ENCODE measurements at places on chromosomes 11 and 22.

DNA sequence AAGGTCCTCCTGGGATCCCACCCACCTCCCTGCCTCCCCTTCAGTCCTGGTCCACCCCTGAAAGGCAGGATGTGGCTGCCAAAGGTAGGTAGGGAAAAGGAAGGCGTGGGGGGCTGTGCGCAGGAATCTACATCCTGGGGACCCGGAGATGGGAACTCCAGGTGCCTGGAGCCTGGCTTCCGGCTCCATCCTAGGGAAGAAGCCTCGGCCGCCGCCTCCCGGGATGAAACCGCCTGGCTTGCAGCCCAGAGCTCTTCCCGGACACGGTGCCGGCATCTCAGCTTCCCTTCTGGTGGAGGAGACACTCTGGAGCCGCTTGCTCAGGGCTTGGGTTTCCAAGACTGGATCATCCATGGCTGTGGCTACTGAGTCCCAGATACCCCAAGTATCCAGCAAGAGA is 33.3 kb upstream of the PDGFB start:
- DNase-seq = no peak

- DNase-seq = no peak
These were observed 64.4 kb downstream of the GRAMD1B start for GRCh38 chr11:123494195-123495050.

DNA sequence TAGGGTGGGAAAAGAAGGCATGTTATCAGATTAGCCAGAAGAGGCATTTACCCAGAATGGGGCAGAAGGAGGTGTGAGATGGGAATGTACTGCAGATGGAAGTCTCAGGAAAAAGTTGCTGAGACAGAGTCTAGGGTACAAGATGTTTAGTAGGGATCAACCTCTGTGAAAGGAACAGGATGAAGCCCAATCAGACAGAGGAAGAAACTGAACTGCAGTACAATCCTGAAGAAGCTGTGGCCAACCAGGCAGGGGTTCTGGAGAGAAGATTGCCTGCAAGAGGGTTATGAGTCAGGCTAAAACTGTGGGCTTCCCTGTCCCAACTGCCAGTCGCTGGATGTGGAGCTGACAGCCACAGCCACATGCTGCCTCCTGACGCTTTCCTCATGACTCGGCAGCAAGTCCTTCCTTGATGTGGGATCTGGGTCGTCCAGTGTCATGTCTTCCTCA is 64.0 kb downstream of the CWC15 start:
- DNase-seq = no peak

DNA sequence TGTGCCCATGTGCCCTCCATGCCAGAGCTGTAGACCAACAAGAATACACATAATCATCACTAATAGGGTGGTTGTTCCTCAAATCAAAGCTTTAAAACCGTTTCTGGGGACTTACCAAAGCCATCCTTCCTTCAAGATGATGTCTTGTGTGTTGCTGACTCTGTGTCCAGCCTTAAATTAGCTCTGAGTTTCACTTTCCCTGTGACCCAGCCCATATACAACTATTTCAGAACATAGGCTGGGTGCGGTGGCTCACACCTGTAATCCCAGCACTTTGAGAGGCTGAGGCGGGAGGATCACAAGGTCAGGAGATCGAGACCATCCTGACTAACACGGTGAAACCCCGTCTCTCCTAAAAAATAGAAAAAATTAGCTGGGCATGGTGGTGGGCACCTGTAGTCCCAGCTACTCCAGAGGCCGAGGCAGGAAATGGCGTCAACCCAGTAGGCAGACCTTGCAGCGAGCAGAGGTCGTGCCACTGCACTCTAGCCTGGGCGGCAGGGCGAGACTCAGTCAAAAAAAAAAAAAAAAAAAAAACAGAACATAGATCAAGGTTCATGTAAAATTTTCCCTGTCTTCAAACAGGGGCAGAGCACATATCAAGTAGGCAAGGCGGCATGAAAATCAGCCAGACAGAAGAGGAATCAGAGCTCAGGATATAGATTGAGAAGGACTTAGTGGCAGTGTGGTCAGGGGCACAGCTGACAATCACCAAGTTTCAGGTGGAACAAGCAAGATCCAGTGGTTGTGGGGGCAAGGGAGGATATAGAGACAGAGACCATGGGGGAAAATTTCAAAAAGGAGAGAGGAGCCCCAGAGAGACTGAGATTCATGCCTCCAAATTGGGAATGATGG is at the start of gene PLAAT2:
PLAAT2 (minus strand) TSS at position 179 of the 855 bp plus-strand sequence; CDS start at position 124, 55 bp downstream.
- DNase-seq = no peak

DNA sequence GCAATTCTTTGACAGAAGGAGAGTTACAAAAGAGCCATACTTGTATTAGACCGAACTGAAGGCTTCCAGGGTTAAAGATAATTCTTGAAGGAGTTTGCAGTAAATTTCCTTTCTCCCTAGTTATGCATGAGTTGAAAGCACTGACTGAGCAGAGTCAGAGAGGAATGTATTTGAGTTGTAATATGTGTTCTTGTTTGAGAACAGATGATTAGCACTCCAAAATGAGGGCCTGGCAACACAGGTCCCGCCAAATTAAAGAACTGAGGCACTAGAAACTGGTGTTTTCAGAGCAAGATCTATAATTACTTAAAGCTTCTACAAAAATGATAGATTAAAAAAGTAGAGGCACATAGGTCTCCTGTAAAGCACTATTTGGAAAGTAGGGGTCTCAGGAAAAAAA is 970.4 kb downstream of the OPCML start:
- DNase-seq = no peak

DNA sequence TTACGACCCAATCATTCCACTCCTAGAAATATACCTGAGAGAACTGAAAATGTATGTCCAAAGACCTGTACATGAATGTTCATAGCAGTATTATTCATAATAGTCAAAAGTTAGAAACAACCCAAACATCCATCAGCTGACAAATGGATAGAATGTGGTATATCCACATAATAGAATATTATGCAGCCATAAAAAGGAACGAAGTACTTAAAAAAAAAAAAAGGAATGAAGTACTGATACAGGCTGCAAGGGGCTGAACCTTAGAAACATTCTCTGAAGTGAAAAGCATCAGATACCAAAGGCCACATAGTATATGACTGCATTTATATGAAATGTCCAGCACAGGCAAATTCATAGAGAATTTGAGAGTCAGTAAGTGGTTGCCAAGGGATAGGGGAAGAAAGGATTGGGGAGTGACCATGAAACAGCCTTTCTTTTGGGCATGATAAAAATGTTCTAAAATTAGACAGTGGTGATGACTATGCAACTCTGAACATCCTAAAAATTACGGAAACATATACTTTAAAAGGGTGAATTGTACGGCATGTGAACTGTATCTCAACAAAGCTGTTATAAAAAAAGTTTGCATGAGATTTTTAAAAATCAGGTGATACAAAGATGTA is 1.8 kb downstream of the TPST2 start:
- DNase-seq = no peak

DNA sequence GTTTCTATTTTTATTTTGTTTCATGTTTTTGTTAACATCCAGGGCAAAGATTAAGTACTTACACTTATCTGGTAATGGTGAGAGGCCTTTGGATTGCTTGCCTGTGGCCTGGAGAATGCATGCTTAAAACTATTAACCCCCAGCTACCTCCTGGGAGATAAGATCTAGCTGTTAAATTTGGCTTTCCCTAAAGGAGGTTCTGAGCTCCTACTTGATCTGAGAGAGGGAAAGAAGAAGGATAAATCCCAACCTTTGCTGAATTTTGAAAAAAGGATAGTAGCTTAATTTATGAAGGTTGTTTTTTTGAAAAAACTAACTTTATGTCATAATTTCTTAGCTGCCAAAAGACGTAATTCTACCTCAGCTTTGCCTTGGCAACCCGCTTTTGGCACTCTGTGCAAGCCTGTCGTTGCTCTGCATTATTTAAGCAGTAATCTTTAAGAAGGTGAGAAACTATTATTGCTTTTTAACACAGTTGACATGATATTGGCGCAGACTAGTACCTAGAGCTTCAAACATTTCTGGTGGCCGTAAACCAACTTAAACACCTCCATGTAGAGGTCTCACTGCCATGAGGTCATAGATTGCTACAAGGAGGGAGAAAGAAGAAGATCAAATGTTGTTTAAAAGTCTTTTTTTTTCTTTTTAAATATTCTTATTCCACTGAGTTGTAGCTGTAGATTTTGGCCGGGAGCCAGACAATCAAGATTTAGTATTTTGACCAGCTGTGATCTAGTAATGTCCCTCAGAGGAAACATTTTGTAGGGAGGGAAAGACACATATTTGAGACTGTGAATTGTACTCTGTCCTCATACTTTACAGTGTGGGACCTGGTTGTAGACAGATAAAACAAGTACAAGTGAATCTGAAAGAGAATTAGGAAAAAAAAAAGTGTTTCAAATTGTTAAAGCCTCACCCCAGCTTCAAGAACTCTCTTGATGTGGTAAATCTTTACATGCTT is 74.4 kb downstream of the WNT11 start:
- no peak for DNase-seq

DNA sequence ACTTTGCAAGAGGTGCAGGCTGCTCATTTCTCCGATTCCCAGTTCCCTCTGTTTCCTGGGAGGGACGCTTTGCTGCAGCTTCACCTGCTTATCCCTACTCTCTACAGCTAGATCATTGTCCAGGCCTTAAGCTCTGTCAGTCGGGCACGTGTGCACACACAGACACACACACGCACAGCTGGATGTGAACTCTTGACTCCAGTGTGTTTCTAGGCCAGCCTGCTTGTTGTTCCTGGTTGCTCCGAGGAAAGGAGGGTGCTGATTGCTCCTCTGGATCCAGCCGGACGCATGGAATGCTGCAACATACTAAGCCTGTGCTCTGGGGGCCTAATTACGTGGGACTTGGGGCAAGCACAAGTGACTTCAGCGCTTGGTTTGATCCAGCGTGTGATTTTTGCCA is 19.7 kb downstream of the ZNRF3 start:
- DNase-seq = no peak

- DNase-seq = no peak
These were observed 1060.1 kb downstream of the NTM start for GRCh38 chr11:132430429-132431062.

DNA sequence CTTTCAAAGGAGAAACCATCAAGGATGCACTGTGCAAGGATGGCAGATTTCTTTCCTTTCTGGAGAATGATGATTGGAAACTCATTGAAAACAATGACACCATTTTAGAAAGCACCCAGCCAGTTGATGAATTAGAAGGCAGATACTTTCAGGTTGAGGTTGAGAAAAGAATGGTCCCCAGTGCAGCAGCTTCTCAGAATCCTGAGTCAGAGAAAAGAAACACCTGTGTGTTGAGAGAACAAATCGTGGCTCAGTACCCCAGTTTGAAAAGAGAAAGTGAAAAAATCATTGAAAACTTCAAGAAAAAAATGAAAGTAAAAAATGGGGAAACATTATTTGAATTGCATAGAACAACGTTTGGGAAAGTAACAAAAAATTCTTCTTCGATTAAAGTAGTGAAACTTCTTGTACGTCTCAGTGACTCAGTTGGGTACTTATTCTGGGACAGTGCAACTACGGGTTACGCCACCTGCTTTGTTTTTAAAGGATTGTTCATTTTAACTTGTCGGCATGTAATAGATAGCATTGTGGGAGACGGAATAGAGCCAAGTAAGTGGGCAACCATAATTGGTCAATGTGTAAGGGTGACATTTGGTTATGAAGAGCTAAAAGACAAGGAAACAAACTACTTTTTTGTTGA is 9.8 kb downstream of the FAM111A start:
- DNase-seq = no peak

DNA sequence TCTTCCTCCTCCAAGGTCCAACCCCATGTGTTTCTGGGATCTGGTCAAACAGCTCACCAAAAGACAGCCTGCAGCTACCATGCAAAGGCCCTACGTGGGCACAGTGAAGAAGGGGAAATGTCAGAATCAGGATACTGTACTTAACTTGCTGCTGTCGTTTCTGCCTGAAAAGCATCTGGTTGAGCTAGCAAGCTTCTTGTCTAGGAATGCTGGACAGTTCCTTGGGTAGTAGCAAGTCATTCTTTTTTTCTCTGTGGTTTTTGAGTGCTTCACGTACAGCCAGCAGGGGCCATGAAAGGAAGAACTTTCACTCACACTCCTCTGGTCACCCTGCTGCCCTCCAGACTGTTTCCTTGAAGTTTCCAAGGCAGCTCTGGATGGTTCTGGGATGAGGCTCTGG is 24.7 kb downstream of the RCOR2 start:
- no peak for DNase-seq

GRCh38 chr11:63508009-63508408 is 2.1 kb downstream of the LGALS12 start:
- no peak for DNase-seq

DNA sequence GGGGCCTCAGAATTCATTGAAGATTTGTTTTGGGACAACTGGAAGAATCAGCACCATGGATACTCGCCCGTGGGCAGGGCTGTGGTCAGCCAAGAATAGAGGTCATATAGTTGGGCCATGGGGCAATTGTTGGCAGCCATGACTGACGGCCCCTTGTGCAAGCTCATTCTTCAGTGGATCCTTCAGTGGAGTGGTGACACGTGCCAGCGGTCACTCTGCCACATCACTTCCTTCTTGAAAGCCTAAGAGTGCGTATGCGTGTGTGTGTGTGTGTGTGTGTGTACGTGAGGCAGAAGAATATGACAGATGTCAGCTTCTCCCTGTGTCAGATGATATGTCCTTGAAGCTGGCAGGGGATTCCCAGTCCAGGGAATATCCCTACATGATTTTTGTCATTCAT is 1.8 kb upstream of the IL18BP start:
- DNase-seq = no peak

GRCh38 chr11:47111318-47111804 is 65.3 kb downstream of the ARFGAP2 start:
- no peak for DNase-seq

DNA sequence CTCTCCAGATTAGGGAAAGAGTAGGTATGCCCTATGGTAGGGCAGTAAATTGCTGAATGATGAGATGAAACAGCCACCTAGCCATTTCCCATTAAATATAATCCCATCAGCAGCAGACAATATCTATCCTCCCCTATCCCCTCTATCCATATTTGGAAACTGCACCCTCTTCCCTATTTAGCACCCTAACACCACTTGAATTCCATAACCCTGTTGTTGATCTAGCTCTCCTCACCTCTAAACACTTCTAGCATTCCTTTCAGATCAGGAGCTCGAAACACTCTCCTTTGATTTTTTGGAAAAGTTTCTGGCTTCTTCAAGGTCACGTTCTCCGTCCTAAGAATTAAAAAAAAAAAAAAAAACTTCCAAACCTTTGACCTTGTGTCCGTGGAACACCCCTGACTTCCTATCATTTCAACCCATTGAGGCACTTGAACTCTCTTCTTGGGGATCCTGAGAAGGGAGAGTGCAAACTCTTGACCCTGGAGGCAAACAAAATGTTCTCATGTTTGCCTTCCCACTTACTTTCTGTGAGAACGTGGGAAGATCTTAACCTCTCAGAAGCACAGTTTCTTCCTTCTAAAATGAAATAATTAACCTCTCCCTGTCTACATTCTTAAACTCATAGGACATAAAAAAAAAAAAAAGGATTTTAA is 19.0 kb downstream of the TRIM5 start:
- no peak for DNase-seq

DNA sequence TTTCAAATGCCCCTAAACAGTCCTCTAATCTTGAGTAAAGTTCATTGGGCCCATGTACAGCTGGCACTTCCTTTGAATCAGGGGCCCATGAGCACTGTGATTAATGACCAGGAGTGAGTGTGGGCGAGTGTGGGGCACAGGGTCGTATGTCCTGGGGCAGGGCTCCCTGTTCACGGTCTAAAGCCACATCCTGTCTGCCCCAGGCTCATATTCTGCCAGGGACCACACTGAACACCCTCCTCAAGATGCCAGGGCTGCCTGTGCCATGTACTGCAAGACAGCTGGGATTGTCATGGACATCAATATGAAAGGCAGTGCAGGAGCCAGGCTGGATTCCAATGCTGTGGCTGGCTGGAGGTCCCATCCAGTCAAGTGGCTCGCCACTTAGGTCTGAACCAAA is 130.5 kb downstream of the KIRREL3 start:
- no peak for DNase-seq

GRCh38 chr11:25065746-25066145 is 568.9 kb downstream of the LUZP2 start:
- no peak for DNase-seq

All from activated CD4-positive, alpha-beta T cell treated with anti-CD3 and anti-CD28 coated beads for 1 hour (primary cell).